ENCODE measurements at places on chromosomes 11 and 22. TPM values are rescaled to one million over a fixed set of nuclear protein-coding genes. Genes with fewer than 3 reads are reported as not detected.

Gene SH3BP1
- total RNA-seq = 157 TPM

- H3K4me3 ChIP-seq = no peak overlapping the region
- H3K27ac ChIP-seq = no peak overlapping the region
- DNase-seq = no peak
- H3K27me3 ChIP-seq = peaks cover 17% of the 10 kb centered on the region
- peaks cover 9% of the 10 kb centered on the region for H3K36me3 ChIP-seq
Observed at GRCh38 chr11:114066046-114066648, 6.6 kb downstream of the ZBTB16 start.

- H3K27ac ChIP-seq = no peak overlapping the region
- peaks cover 24% of the 10 kb centered on the region for H3K4me1 ChIP-seq
- peaks cover 45% of the 10 kb centered on the region for H3K27me3 ChIP-seq
- H3K36me3 ChIP-seq = no peaks in the 10 kb centered on the region
- no peak for DNase-seq
- no peak overlapping the region for H3K4me3 ChIP-seq
Observed at GRCh38 chr11:12813371-12814225, 139.4 kb downstream of the TEAD1 start.

DNA sequence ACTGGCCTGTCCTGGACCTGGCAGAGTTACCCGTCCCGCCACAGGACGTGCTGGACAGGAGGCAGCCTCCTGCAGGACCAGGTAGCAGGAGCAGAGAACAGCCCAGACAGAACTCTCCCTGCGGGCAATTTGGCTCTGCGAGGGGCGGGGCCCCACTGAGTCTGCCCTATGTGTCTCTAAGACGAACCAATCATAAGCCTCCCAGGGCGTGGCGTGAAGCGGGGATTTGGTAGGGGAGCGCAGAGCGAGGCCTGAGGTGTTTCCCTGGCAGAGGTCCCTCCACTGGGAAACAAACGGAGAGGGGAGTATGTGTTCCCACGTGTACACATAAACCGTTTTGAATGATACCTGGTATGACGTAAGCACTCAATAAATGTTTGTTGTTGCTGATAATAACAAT is 7.4 kb downstream of the CD82 start:
- peak overlapping the region; percentile 77 for H3K27ac ChIP-seq
- no peak for DNase-seq
- H3K36me3 ChIP-seq = peaks cover 12% of the 10 kb centered on the region

All from activated naive CD8-positive, alpha-beta T cell treated with anti-CD3 and anti-CD28 coated beads, Interleukin-2, amount 10 ng/mL, durations not matched to agents 7 days and 5 days (primary cell).